ENCODE measurements at places on chromosomes 12 and 14.

GRCh38 chr14:92153581-92153980 lies 31.8 kb downstream of the CPSF2 start:
- no peak for DNase-seq

DNA sequence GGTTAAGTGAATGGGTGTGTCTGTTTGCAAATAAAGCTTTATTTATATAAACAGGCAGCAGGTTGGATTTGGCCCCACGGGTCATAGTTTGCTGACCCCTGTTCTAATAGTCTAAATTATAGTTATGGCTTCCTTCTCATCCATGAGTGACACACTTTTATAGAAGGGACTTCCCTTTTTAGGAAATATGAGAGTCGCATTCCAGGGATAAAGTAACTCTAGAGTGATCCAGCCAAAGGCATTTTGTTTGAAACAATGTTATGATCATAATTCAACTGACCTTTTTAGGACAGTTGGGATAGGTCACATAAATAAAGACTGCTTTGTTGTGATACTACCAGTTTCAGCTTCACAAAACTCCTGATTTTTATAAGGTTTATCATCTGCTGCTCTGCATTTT lies 87.9 kb downstream of the ALX1 start:
- DNase-seq = no peak

GRCh38 chr12:108757856-108758255 lies 26.5 kb upstream of the CORO1C start:
- DNase-seq = no peak

DNA sequence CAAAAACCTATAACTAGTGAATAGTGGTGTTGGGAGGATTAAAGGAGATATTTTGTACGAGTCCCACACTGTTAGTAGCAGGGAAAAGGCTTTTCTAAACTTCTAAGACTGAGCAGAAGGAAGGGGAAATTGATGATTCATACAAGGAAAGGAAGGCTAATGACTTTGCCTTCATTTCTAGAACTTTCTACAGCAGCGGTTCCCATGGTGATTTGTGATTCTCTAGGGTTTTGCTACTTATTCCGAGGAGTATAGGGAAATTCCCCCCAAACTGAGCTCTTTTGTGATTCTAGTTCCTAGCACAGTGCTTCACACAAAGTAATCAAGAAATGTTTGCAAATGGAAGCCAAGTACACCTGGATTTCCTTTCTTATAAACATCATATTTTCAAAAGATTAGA lies 23.8 kb upstream of the PWP1 start:
- DNase-seq = no peak

DNA sequence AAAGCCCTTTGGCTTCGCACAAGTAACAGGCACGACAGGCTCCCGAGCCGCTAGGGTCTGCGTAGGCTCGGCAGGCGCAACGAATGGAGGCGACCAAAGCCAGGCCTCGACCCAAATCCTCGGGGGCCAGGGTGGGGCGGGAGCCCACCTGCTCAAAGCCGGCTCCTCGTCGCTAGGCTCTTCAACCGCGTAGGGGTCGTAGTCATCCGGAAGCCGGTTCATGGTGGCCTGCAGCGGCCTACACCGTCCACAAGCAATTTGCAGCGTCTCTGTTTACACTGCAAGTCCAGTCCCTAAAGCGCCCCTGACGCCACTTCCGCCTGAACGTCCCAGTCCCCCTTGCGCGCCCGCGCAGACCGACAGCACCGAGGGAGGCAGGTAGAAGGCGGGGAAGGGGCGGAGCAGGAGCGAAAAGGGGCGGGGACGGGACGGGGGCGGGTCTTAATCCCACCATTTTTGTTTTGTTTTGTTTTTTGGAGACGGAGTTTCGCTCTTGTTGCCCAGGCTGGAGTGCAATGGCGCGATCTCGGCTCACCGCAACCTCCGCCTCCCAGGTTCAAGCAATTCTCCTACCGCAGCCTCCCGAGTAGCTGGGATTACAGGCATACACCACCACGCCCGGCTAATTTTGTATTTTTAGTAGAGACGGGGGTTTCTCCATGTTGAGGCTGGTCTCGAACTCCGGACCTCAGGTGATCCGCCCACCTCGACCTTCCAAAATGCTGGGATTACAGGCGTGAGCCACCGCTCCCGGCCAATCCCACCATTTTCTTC lies at the start of gene EAPP:
Gene EAPP, minus strand, starts transcription at position 295 of the 774 bp plus-strand sequence. Its CDS starts 73 bp downstream, at position 222.
- no peak for DNase-seq

DNA sequence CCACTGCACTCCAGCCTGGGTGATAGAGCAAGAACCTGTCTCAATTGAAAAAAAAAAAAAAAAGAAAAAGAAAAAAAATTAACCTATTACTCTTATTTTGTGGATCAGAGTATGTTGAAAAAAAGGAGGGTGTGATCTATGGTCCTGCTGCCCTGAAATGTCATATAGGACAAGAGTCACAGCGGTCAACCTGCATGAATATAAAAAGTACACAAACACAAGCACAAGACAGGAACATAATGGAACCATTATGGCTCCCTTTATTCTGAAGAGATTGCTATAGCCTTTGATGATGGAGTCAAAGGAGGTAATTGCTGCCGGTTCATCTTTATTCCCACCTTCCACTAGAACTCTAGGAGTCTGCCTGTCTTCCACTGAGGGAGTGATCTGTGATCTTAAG lies 96.9 kb downstream of the NTN4 start:
- DNase-seq = no peak

GRCh38 chr14:102777711-102778337 lies 575 bp downstream of the TRAF3 start:
- no peak for DNase-seq

- DNase-seq = no peak
These were observed 494.3 kb upstream of the ATXN7L3B start for GRCh38 chr12:74043343-74043742.

- DNase-seq = no peak
These were observed 114.5 kb downstream of the CMAS start for GRCh38 chr12:22160396-22161003.

GRCh38 chr14:22448905-22449599 lies 140.0 kb downstream of the DAD1 start:
- no peak for DNase-seq

GRCh38 chr12:89427508-89428156 lies 75.3 kb upstream of the DUSP6 start:
- no peak for DNase-seq

DNA sequence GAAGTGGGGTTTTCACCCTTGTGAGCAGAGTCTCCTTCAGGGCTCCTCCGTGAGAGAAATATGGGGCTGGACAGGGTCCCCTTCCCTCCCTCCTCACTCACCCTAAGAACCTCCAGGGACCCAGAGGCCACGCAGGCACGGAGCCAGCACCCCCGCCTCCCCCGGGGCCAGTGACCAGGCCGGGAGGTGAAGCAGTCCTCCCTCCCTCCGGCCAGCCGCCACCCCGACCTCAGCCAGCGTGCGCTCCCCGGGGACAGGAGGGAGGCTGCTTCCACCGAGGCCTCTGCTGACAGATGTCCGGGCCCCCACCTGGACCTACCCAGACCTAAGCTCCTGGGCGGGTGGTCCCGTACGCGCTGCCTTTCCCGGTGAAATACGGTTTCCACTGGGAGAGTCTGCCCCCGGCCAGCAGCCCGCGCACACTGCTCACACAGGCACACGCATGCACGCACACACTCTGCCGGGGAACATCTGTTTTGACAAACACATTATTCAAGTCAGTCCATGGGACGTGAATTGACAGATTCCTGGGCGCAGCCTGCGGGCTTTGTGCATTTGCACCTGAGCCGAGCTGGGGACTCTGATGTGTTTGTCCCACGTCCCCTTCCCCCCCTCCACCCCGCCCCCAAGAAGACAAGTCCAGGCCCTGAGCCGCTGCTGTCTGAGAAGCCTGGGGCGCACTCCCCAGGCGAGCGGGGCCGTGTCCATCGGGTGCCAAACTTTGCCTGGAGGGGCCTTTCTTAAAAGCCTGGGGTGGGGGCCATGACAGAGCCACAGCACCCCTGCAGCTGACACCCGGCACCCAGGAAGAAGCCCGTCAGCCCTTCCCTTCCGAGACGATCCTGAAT lies 725 bp downstream of the RIMBP2 start:
- DNase-seq = no peak

Measured in SW 1271 (cell line).